Inflammatory macrophage (primary cell): ENCODE measurements at places on chromosomes 5 and 9.
A peak's percentile ranks its signal among the peaks of the same experiment; 100 is the strongest.

DNA sequence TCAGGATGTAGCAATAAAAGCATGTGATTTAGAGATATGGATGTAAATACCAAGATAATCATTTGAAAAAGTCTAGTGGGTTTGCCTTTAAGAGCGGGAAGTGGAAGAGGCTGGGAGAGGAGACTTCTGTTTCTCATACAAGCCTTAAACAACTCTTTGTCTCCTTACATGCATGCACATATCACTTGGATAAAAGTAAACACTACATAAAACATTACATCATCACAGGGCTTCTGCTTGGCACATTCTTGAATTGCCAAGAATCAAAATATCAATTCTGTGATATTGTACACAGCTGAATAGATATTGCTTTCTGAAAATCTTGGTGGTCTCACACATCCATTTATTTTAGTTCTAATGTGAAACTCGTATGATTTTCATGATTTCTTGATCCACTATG lies 57.6 kb downstream of the FOXD1 start:
- no peak for DNase-seq

DNA sequence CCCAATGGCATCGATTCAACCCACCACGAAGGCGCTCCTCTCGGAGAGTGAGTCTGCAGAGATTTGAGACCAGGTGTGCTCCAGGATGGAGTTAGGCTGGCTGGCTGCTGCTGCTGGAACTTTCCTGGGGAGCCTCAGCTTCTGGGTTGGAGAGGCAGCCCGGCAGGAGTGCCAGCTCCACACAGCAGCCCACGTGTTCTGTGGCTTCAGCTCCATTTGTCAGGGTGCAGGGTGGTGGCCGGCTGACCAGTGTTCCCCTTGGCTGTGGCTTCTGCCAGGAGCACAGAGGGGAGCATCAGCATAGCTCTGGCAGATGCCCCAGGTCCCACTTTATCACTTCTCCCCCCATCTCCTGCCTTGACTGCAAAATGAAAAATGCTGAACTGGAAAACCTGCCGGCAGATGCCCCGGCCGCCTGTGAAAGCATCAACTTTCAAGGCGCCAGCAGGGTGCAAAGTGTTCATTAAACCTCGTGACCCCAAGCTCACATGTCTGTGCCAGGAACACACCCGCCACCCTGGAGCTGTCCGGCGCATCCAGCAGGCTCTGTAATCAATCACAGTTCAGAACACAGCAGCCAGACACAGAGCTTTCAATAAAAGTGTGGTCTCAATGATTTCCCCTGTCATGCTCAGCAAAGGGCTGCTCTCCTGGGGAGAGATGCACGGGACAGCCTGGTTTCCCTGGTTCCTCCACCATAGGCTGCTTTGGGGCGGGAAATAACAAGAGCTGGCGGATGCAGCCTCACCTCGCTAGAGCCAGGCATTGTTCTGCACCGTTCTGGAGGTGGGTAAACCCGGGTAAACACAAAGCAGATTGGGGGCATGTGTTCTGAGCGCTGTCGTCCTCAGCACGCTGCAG lies 53.2 kb downstream of the TRIP13 start:
- DNase-seq: no peak

GRCh38 chr5:127969651-127970050 lies 113.9 kb upstream of the SLC12A2 start:
- DNase-seq: no peak

GRCh38 chr9:38046661-38047300 lies 22.2 kb downstream of the SHB start:
- peak; percentile 82 for DNase-seq

GRCh38 chr9:124198331-124198730 lies 59.4 kb upstream of the NEK6 start:
- peak; percentile 90 for DNase-seq

DNA sequence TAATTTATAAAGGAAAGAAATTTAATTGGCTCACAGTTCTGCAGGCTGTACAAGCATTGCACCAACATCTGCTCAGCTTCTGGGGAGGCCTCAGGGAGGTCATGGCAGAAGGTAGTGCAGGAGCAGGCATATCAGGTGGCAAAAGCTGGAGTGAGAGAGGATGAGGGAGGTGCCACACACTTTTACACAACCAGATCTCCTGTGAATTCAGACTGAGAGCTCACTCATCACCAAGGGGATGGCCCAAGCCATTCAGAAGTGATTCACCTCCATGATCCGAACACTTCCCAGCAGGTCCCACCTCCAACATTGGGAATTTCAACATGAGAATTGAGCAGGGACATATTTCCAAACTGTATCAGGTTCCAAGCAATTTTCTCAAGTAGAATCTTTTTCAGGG lies 84.7 kb upstream of the BRINP1 start:
- no peak for DNase-seq

DNA sequence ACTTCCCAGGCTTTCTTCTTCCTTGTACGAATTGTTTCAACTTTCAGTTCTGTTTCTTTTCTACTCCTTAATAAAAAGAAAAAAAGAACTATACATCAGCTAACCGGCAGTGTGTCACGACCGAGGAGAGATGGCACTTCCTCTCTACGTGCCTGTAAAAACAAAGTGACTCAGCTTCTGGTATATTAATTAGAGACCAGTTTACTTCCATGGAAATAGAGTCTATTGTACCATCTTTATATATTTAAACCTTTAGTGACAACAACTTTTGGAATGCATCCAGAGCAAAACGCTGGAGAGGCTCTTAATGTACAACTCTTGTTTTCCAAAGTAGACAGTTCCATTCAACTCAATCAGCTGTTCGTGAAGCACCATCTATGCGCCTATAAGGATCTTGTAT lies 94.5 kb upstream of the LIFR start:
- no peak for DNase-seq

GRCh38 chr5:34666392-34667080 lies 10.4 kb downstream of the RAI14 start:
- DNase-seq: no peak

- no peak for DNase-seq
These were observed 115.4 kb downstream of the FBN2 start for GRCh38 chr5:128422612-128423011.

DNA sequence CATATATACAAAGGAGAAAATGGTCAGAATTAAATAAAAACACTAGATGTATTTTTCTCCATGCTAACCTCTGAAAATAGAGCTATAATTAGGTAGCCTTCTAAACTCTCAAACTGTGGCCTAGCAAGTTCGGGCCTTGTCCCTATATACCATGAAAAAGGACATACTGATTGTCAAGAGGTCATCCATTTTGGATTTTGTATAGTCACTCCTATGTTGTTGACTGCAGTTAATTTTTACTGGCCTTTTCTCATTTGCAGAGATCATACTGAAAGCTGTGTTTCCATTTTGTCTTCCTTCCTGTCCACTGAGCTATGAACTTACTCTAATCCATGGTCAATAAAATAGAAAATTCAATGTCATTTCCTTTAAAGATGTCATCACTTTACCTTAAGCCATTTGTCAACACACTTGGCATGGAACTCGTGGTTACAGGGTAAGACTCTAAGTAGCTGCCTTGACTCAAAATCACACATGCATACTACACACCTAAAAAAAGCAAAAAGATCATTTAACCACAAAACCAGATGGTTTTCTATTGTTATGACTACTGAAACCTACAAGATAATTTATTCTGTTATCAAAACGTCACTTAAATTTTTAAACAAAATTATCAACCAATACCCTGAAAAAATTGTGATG lies 58.0 kb downstream of the RNF38 start:
- no peak for DNase-seq

DNA sequence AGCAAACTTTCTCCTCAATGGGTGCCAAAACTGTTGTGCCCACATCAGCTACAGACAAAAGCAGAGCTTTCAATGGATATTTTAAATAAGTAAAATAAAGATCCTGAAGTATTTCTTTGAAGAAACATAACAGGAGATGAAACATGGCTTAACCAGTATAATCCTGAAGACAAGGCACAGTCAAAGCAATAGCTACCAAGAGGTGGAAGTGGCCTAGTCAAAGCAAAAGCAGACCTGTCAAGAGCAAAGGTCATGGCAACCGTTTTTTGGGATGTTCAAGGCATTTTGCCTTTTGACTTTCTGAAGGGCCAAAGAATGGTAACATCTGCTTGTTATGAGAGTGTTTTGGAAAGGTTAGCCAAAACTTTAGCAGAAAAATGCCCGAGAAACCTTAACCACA lies 77.9 kb downstream of the ANXA1 start:
- no peak for DNase-seq

DNA sequence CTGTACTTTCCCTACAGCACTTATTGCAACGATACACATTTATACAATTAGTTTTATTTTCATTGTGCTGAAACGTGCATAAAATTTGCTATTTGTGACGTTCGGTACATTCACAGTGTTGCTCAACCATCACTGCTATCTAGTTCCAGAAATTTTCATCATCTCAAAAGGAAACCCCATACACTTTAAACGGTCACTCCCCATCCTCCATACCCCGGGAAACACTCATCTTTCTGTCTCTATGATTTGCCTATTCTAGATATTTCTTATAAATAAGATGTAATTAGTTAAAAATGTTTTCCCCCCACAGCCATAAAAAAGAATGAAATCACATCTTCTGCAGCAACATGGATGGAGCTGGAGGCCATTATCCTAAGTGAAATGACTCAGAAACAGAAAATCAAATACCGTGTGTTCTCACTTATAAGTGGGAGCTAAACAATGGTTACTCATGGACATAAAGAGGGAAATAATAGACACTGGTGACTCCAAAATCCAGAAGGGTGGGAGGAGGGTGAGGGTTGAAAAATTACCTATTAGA lies 40.2 kb upstream of the TEX48 start:
- DNase-seq: no peak

GRCh38 chr5:89444088-89444487 lies 561.1 kb upstream of the MEF2C start:
- DNase-seq: peak; percentile 61

DNA sequence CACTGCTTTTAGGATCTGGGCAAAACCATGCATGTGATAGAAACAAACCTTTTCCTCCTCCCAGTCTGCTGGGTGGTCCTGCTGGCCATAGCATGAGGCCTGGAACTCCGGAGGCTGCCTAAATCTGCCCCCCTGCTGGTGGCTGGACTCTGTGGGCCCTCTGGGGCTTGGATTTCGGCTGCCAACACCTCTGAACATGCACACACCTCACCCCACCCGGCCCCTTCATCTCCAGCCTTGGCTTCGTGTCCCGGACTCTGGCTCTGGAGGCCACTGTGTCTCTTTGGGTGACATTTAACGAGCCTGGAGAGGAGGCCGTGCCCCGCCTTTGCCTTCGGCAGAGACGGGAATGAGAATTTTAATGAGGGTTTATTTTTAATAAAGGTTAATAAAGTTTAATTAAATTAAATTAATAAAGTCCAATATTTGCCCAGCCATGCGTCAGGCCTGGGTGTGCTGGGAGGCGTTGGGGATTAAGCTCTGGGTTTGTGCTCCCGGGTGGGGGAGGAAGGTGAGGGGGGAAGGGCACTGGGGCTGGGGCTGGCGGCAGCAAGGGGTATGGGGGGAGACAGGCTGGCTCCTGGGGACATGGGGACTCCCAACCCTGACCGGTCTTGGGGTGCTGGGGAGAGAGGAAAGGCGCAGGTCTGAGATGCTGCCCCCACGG lies 251.8 kb downstream of the PBX3 start:
- no peak for DNase-seq

DNA sequence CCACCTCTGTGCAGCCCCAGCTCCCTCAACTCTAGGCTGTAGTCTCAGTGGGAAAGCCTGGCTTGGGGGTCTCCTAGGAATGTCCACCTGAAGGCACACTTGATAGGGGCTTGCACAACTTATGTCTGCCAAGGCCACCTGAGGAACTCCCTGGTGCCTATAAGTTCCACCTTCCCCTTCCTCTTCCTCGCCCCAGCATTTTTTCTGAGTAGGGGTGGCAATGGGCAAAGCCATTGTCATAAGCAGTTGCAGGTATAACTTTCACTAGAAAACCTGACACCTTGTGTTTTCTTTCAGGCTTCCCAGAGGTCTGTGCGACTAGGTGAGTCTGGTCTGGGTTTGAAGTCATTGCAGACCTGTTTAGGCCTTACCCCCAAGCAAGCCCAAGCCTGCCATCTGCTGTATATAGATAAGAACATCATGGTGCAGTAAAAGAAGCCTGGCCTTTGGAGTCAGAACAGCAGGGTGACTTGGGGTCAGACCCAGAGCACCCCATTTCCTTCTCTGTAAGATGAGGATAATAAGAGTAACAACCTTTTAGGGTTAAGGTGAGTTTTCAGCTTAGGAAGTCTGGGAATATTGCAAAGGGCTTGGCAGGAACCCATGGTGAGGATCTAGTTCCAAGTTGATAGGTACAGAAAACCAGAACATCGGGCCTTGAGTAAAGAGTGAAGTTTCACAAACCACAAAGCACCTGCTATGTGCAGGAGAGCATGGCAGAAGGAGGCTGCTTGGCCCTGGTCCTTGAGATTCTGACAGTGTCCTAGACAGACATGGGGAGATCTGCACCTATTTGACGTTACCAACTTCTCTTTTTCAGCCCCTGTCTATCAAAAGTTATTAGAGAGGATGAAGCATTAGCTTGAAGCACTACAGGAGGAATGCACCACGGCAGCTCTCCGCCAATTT lies 33.8 kb downstream of the TGFBI start:
- peak; percentile 53 for DNase-seq

DNA sequence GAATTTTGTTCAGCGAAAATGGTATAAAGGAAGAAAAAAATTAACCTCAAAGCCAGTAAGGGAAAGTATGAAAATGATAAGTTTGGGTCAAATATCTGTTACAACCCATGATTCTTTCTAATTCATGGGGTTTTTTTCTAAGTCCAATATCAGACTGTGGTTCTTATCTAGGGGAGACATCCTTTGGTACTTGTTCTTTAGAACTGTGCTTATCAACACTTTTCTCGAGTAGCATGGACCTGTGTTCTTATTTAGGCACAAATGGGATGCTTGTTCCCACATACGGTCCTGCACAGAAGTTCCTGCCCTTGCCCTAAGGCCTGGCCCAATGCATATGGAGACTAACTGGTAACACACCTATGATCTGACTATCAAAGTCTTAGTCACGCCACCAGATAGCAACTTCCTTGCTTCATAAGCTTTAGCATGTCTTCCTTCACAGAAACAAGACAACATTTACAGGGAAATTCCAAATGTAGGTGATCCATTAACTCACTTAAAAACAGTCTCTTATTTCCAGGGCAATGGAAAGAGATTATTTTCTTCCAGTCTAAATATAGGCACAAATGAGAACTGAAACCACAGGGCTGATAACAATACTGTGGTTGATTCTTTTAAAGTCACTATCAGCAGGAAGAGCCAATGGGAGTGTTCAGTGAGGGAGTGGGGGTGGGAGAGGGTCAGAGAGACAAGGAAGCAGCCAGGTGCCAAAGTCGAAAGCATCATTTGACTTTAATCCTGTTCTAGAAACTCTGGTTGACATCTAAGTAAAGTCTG lies 268.8 kb upstream of the ANKRD55 start:
- DNase-seq: no peak

DNA sequence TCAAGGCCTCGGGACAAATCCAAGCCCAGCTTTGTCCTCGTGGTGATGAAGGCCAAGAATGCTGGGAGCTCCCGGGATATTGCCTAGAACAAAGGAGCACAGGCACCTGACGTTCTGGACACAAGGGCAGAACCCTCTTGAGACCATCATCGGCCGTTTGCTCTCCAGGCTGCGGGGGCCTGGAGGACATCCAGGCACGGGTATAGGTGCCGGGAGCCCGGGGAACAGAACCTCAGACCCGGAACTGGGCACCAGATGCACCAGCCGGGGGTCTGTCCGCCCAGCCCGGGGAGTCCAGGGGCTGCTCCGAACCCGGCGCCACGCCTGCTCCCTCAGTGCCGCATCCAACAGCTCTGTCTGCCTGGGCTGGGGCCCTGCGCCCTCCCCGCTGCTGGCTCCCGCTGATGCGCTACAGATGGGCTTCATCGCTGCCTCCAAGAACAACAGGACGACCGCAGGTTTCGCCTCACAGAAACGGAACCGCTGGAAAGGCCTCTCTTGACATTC lies 88.0 kb downstream of the ADAMTS2 start:
- DNase-seq: no peak
